Hematopoietic multipotent progenitor cell treated with erythropoietin and hydrocortisone succinate and interleukin-3 and kit ligand, for 8 days (in vitro differentiated cells): ENCODE measurements at places on chromosomes 12 and 14.

GRCh38 chr12:2284857-2285256 is 232.1 kb downstream of the CACNA1C start:
- peak; percentile 56 for DNase-seq

- no peak for DNase-seq
Measured at GRCh38 chr12:108586306-108586705, 11.6 kb downstream of the TMEM119 start.

DNA sequence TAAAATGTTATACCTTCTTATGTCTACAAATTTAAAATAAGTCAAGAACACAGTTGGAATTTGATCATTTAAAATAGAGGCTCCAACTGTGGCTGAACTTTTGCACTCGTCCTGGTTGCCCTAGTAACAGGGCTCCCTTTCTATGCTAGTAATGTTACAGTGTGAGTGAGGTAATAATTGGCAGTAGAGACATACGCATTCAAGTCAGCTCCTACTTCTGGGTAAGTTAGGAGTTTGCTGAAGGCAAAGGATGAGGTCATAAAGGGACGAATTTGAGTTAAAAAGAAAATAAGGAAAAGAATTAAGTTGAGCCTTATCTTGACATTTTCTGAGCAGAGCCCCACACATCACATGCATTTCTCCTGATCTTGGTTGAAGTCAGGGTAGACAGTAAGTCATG is 129.1 kb downstream of the TMEM117 start:
- no peak for DNase-seq

DNA sequence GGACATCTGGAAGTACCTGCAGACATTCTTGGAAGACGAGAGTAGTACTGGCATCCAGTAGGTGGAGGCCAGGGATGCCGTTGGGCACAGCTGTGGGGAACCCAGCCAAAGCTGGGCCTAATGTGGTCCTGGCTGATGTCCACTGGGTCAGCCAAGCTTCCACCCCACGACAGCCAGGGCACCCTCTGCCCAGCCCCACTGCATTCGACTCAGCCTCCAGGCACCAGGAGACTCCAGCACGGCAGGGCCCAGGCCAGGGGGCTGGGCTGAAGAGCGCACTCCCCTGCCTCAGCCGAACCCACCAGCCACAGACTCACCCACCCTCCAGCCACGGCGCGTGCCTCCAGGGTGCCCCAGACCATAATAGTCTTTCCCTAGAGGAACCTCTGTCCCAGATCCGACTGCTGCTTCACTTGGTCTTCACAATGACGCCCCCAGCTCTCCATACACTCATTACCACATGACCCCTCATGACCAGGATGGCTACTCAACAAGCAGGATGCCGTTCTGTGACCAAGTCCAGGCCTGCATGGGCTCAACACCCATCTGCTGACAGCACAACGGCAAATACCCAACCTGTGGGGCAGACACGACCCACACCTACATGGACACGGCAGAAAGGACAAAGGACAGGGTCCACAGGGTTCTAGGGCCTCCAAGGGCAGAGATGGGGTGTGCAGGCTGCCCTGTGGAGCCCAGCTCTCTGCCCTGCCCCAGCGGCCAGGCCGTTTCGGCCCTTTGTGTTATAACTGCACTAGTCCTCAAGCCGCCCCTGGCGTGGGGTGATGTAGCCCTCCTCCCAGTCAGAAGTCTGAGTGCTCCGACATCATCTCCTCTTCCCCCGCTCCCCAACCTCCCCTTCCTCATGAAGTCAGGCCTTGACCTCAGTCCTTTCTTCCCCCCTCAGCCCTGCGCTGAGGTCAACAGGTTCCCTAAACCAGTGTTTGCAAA is 22.8 kb downstream of the ITPK1 start:
- no peak for DNase-seq

DNA sequence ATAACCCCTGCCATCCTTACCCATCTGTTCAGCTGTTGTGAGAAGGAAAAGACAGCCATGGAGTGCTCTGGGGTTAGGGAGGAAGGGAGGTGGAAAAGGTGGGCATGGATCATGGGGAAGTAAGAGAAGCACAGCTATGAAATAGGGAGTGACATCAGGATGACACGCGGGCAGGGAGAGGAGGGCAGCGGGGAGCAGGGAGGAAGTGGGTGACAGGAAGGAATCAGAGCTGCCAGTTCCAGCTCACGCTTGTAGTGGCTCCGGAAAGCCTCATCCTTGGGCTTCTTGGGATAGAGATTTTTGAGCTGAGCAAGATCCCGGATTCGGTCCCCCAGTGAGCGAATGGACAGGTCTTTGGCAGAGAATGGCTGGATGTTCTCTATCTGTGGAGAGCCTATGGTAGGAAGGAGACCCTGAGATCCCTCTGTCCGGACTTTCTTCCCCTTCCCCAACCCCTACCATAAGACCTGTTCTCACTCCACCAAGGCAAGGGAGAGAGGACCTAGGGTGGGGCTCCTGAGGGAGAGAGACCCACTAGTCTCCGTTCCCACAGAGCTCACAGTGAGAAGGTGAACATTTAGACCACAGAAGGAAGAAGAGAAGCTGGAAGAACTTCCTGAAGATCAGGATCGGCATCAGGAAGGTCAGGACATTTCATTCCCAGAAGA is 10.3 kb downstream of the NAB2 start:
- DNase-seq: no peak

GRCh38 chr14:43481864-43482263 is 1025.2 kb downstream of the FSCB start:
- DNase-seq: no peak

DNA sequence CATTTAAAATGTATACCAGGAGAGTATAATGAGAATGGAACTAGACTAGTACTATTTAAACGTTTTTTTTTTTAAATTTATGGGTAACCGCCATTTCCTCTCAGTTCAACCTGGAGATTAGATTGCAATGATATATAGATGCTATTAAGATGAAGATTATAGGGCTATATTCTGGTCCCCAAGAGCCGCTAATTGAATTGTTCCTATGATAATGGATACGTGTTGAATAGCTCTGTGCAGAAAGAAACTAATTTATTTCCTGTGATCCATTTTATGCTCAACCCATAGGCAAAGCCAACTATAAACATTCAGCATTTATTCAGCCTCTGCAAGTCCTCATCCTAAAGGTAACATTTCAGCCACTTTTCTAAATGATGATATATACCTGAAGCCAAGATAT is 1595.1 kb upstream of the SEL1L start:
- no peak for DNase-seq

DNA sequence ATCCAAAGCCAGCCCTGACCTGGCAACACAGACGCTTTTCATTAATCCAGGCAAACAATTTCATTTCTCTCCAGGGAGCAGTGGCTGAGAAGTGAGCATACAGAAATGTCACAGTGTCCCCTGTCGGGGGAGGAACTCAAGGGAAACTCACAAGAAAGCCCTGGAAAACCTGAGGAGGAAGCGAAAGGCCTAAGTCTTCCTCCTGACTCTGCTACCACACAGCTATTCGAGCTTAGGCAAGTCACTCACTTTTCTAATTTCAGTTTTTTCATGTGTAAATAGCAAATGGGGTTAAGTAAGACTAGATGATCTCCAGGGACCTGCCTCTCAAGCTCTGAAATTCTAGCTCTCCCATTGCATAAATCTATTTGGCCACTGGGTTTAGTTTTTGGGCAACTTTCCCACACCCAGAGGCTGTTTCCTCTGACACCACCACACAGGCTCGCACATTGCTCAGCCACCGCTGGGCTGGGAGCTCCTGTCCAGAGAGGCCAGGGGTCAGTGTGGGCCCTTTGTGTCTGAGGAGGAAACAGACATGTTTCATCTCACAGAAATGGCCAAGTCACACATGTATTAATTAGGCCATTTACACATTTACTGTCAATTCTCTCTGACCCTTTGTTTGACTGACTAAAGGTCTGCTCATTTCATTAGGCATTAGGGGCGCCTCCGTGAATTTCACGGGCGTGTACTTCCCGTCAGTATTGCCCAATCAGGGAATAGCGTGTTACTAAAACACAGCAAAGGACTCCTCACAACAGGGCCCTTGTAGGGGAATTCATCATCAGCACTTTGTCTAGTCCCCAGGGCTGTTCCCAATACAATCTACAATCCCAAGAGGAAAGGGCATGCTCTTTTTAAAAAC is 9.8 kb upstream of the PNMA1 start:
- DNase-seq: peak; percentile 55

DNA sequence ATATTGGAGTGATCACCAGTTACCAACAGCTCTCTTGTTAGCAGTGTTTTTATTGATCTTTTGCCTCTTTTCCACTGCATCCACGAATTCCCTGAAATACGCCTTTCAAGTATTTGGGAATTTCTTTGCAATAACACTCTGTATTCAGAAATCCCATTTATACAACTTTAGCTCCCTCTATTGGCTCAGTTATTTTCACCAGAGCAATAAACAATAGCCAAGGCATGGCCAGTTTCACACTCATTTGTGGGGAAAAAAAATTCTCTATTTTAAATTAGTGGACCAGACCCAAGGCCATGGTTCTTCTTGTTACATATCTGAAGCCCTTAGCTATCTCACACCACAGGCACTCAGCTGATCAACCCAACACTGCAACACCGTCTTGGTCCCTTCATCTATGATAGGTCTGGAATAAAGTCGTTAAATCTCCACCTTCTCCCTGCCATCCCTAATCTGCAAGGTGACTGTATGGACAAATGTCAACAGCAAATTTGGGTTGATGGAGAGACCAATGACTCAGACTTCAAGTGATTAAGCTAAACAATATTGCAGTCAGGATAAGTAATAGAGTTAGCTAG is 92.4 kb upstream of the TMEM260 start:
- no peak for DNase-seq

DNA sequence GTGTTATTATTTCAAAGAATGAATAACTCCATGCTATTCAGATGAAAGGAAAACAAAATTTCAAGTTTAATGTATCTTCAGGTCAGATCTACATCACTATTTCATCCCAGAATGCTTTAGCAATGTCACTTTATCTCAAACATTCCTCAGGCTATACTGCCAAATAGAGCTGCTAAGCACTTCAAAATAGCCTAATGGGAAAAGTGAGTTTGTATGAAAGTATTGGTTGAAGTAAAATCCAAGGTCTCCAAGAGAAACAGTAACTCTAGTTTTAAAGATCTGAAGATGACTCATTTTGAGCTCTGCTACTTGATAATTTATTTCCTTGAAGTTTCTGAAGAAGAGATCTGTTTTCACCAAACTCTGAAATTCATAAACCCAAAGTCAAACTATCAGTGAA is 466.2 kb upstream of the FOXG1 start:
- DNase-seq: no peak

DNA sequence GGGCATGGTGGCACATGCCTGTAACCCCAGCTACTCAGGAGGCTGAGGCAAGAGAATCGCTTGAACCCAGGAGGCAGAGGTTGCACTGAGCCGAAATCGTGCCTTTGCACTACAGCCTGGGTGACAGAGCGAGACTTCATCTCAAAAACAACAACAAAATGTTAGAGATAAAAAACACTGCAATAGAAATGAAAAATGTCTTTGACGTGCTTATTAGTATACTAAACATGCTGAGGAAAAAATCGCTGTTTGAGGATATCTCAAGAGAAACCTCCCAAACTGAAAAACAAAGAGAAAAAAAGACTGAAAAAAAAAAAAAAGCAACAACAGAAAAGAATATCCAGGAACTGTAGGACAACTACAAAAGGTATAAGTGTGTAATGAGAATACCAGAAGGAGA is 15.2 kb upstream of the APOLD1 start:
- no peak for DNase-seq

- DNase-seq: no peak
Measured at GRCh38 chr14:89720076-89720687, 234.3 kb downstream of the EFCAB11 start.

DNA sequence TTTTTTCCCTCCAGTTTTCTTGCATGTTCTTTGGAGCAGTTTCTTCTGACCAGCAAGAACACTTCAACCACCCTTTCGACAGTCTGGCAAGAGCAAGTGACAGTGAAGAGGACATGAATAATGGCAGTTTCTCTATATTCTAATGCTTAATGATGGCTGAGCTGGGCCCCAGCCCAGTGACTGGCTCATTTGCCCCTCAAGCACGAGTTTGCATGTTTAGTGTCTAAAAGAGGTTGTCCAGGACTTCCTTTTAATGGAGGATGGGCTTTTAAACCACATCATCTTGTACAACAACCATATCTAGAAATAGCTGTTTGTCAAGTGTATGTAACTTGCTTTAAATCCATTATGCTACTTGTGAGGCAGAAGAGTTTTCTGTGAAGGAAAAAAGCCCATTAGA is 28.4 kb downstream of the RAD9B start:
- no peak for DNase-seq
